Activated gamma-delta T cell (primary cell): ENCODE measurements at places on chromosomes 3 and 15.

GRCh38 chr3:107929088-107929487 lies 161.7 kb downstream of the CD47 start:
- no peak for DNase-seq

DNA sequence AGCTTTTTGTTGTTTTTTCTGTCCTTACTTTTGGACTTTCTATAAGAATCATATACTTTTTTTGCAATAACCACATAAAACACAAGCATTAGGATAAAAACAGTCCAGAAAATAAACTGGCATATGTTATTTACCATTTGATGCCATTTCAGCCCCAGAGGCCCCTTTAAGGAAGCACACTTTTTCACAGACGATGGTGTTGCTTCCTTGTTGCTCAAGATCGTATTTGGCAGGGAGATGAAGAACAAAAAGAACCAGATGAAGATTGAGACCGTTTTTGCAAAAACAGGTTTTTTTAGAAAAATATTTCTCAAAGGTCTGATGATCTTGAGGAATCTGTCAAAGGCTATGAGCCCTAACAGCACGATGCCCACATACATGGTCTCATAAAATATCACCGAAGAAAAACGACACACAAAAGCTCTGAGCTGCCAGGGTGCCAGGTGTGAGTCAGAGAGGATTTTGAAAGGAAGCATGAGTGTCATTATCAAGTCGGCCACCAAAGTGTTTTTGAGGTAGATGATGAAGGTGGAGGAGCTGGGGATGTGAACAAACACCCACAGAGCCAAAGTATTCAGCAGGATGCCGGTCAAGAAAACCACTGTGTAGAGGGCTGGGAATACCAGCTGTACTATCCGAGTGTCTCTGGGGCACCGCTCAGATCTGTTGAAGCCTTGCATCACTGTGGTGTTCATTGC lies 902 bp downstream of the P2RY13 start:
- DNase-seq: no peak

- DNase-seq: peak; percentile 44
Measured at GRCh38 chr3:129626744-129627349, 20.4 kb upstream of the PLXND1 start.

DNA sequence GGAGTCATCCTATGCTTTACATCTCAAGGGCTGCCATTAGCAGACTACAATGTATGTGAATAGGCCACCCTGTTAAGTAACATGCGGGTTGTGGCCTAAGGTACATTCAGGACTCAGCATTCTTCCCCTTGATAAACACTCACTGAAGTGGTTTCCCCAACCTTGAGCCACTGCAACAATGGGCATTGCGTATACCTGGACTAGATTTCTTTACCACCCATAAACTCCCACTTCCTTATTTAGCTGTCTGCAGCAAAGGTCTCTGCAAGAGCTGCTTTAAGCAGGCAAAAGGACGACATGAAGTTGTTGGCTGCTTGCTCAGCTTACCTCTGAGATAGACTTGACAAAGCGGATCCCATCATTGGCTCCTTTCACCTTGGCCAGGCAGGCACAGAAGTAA lies 16.2 kb downstream of the FYCO1 start:
- no peak for DNase-seq

DNA sequence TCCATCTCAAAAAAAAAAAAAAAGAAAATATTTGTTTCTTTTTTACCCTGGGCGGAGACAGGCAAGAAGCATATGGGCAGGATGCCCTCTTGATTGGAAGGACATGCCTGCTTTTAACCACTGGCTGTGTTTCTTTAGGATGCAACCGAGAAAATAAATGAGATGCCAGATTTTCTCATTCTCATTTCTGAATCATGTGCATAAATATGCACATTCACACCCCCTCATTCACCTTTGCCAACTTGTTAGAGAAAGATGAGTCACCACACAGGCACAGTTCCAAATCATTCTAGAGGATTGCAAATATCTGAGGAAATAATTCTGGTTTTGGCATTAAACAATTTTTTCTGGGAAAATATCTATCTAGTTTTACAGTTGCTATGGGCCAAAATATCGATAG lies 3.3 kb downstream of the LIPH start:
- no peak for DNase-seq

GRCh38 chr3:142434503-142434902 lies 13.3 kb downstream of the XRN1 start:
- no peak for DNase-seq

DNA sequence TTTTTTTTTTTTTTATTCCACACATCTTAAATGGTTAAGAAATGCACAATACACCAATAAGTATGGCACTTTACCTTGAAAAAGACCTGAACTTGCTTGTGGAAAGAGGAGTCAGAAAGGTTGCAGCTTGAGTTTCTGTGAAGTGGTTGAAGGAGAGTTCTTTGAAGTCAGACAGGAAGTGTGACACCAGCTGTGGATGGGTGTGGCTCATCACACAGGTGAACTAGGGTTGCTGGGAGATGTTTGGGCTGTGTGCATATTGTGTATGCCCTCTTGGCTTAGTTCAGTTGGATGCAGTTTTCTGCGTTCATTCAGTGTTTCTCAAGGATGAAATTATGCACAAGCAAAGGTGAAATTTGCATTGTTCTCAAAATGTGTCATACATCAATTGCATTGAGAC lies 6.3 kb downstream of the AEN start:
- no peak for DNase-seq

DNA sequence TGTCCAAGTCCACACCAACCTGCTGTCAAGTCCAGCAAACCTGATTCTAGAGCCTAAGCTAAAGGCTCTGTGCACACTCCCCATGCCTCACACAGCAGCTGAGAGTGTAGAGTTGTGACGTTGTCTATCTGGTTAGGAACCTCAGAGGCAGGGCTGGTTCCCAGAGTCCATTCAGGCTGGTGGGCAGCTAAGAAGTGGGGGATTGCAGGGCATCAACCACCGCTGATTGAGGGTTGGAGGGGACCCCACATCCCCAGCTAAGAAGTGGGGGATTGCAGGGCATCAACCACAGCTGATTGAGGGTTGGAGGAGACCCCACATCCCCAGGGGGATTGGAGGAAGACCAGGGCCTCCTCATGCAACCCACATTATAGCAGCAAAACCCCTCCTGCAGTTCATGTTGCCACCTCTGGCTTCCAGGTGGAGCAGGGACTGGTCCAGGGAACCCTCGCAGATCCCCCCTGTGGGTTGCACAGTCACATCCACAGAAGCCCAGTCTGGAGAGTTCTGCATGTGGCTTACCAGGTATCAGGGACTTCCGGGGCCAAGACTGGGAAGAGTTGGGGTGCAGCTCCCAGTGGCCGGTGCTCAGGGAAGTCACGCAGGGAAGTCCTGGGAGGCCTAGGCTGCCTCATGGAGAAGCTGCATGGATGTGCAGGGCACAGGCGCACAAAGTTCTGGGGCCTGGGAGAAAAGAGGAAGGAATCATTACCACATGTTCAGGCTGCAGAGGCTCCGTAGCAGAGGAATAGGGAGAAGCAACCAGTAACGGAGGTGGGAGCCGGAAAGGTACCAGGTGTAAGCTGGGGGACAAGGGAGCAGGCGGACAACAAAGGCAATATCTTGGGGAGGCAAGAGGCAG lies 71.4 kb upstream of the PCSK6 start:
- DNase-seq: no peak

- DNase-seq: no peak
Measured at GRCh38 chr3:180835501-180835900, 77.0 kb upstream of the FXR1 start.

DNA sequence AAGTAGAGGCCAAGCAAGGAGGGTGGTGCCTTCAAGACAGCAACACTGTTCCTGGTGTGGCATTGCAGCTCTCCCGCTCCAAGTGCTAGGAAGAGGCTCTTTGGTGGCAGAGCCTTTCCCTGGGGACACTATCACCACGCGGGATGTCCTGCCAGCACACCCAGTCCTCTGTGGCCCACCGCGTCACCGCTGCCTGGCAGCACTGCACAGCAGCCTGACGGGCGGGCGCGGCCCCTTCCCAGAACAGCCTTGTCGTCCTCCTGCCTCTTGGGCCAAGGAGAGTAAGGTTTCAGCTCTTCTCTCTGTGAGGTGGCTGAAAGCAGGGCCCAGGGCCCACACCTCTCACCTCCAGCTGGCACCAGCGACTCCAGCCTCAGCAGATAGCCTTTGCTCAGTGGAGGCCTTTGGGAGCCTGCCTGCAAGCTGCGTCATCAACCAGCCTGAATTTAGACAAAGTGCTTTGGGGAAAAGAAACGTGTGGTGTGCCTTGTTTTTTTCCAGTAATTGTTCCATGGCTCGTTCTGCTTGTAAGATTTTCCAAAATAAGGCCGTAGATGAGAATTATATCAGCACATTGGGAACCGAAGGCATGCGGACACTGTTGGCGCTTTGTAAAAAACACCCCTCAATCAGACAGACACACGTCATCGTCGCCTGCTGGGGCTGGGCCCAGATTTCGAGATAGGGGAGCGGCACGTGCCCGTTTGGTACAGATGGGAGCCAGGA lies 65.0 kb downstream of the AAGAB start:
- no peak for DNase-seq

DNA sequence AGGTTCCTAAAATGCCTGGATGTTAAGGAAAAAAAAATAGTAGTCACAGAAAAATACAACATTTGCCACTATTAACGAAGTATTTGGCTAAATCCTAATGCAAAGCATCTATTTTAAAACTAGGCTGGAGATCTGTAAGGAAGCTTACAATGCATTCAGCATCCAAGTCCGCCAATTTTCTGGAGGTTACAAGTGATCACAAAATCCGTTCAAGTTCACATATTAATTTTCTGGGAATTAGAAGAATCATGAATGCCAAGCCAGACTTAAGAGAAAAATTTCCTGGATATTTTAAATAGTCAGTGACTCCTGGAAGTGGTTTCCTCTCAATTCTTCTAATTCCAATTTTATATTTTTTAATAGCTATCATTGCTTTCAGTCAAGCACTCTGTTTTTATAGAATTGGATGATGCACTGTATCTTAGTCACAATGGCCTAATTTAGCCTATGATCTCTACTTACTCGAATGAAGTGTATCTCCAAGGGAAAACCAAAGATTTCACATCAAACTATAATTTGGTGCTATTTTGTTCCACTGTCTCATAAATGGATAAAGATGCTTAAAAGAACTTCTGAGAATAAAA lies 60.4 kb downstream of the P3H2 start:
- no peak for DNase-seq

GRCh38 chr3:4079339-4080195 lies 223.6 kb upstream of the SETMAR start:
- DNase-seq: no peak

DNA sequence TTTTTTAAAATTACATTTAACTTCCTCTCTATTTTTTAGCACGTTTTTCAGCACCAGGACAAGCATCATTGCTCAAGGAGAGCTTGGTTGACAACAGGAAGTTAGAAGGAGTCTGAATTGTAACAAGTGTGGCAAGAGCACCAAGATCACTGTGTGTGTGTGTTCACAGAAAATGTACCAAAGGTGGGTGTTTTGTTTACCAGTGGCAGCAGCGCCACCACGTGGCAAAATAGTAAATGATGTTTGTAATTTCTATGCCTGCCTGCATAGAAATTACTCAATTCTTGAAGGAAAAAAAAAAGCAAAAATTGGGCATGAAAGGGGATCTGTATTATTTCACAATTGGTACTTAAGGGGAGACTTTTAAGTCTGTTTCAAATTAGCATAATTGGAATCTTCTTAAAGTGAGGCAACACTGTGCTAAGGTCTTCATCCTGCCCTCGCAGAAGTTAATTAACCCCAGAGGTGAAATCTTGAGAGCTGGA lies 7.4 kb upstream of the U2SURP start:
- DNase-seq: no peak

- DNase-seq: no peak
Measured at GRCh38 chr15:37876900-37877299, 57.5 kb upstream of the TMCO5A start.

DNA sequence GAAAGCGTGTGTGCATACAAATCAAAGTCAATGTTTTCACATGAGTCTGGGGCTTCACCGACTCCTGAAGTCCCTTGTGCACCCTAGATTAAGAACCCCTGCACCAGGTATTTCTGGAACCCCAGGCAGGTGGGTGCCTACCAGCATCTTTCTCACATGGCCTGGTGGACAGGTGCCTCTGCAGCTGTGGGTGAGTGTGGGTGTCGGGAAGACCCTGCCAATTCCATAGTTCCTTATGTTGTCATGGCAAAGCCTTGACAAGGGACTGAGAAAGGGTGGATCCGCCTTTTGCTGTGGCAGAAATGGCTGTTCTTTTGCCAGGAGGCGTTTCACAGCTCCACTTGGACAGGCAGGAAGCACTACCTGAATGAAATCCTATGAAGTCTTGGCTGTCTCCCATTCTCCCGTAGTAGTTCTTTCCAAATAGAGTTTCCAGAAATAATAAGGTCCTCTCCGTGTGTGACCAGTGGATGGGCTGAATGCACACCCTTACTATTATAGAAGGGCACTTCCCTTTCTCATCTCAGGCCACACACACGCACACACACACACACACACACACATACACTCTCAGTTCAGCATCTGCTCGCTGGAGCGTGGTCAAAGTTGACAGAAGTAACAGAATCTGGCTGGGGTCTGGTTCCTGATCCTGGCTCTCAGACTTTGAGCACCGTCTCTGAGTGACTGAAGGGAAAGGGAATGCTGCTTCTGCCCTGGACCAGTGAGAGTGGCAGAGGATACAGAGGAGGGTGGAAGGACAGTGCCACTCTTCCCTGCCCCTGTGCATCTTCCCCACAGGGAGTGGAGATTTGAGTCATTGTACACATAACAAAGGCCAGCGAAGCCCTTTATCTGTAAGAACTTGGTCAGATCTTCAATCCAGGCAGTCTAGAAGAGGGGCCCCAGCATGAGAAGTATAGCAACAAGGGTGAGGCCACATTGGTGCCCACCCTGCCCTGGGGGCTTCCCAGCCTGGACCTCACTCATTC lies 38.7 kb downstream of the PDIA5 start:
- DNase-seq: no peak

- no peak for DNase-seq
Measured at GRCh38 chr15:79442911-79443310, 10.8 kb downstream of the MINAR1 start.

- DNase-seq: no peak
Measured at GRCh38 chr3:15667484-15667883, 65.9 kb downstream of the BTD start.

DNA sequence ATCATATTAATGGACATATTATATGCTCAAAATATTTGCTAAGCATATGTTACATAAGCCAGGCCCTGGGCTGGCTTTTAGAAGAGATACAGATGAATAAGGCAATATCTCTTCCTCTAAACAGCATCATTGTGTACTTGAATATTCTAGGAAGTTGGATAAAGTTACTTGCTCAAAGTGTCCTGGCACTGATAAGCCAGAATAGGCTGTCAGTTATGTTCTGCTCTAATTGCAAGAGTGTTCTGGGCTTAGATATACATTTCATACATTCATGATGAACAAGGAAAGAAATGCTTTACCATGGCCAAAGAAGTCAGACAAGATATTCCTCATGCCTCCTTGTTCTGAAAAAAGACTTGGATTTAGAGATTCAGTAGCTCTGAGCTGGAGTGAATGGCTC lies 40.7 kb downstream of the KBTBD12 start:
- no peak for DNase-seq
